Renal cortical epithelial cell (primary cell): ENCODE measurements at places on chromosomes 11 and 22. TPM values are rescaled to one million over a fixed set of nuclear protein-coding genes. Genes with fewer than 3 reads are reported as not detected.

DNA sequence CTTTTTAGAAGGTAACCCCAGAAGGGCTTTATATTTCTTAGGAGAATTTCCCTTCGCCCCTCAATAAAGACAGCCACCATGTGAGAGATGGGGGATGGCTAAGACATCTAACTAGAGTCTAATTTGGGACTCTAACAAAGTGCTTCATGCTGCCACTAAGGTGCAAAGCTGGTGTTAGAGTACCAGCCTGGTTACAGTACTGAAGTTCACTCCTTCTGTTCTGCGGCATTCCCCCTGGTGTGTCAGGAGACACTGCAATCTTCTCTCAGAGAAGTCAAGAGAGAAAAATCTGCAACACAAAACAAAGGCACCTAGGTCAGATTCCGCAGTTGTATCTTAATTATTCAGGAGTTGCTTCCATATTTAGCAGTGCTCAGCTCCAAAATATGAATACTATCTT is 603.0 kb upstream of the CADM1 start:
- no peak for DNase-seq

DNA sequence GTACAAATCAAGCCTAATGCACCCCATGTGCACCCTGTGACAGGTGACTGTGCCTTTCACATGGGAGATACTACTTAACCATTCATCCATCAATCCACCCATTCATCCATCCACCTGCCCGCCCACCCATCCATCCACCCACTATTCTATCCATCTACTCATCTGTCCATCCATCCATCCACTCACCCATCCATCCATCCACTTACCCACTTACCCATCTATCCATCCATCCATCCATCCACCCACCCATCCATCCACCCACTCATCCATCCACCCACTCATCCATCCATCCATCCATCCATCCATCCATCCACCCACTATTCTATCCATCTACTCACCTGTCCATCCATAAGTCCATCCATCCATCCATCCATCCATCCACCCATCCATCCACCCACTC is 7.5 kb downstream of the C11orf24 start:
- DNase-seq, result no peak

DNA sequence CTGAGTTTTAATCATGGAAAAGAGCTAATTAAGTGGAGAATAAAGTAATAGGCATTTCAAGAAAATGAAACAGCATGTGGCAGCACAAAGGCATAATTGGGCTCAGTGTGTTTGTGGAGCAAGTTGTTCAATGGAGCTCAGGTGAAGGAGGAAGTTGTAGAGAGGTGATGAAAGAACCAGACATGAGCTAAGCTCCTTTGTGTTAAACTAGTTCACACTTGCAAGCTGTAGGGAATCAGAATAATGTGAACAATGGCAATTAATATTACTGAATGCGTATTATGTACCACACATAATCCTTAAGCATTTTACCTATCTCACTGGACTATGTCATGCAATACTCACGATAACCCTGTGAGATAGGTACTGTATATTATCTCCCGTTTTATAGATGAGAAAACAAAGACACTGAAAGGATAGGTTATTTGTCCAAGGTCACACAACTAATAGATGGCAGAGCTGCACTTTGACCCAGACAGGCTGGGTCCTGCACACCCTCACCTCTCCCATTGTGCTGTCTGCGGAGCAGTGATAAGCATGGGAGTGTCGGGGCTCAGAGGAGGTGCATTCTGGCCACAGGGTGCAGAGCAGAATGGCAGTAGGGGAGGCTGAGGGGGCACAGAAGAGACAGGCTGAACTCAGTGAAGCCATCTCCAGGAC is 8.9 kb downstream of the OLFML1 start:
- DNase-seq, result no peak

- no peak for DNase-seq
Observed at GRCh38 chr22:25282671-25283561, 63.5 kb downstream of the CRYBB2 start.

GRCh38 chr11:16741473-16741872 is 3.0 kb downstream of the C11orf58 start:
- DNase-seq, result no peak

GRCh38 chr11:92595052-92595451 is 370.4 kb downstream of the FAT3 start:
- no peak for DNase-seq

DNA sequence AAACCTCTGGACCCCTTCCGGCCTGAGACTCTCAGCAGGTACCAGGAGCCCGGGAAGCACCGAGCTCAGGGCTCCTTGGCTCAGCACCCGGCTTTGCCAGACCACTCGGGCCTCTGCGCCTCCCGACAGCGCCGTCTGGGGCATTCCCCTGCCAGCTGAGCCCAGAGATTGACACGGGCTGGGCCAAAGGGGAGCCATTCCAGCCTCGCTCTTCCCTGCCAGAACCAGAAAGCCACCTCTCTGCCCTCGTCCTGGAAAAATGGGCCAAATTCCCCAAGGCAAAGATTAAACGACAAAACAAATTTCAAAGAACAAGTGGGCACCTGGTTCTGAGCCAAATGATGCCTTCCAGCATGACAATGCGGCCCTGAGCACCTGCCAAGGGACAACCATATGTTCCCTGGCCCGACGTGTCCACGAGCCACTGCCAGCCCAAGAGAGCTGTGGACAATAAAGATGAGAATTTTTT is 59.3 kb downstream of the CELSR1 start:
- no peak for DNase-seq

GRCh38 chr11:121936781-121937447 is 179.1 kb downstream of the BLID start:
- DNase-seq, result peak; percentile 8

GRCh38 chr22:23404689-23405365 is 175.3 kb downstream of the IGLL1 start:
- peak; percentile 24 for DNase-seq

DNA sequence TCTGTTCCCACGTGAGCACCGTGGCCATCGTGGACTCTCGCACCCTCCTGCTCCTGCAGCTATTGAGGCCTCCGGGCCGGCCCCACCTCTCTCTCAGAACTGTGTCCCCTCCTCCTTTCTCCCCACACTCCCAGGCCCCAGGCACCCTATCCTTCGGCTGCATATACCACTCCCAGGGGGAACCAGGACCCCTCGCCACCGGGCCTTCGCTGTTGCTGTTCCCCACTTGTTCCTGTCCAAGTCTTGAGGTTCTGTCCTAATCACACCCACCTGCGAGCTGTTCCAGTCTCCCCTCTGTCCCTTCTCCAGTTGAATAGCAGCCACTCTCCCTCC is 43.0 kb upstream of the CDON start:
- no peak for DNase-seq

DNA sequence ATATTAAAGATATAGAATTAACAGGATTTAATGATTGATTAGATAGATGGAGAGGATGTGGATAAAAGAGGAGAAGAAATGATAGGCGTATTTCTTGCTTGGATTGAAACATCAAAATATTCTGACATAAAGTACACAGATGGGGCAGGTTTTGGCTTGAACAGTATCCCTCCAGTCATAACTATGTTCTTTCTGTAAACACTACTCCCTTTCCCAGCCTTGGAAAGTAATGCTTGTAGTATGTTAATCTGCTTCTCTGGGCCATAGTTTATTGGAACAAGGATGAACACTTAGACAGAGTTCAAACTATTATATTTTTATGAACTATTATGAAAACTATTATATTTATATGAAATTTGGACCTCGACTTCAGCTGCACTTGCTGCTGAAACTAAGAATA is 419.2 kb downstream of the AASDHPPT start:
- no peak for DNase-seq

GRCh38 chr22:47034905-47035419 is 272.5 kb downstream of the TBC1D22A start:
- no peak for DNase-seq

- DNase-seq, result no peak
Observed at GRCh38 chr11:70482529-70482917, 84.2 kb downstream of the CTTN start.

GRCh38 chr11:70544067-70544773 is 145.9 kb downstream of the CTTN start:
- DNase-seq, result no peak

DNA sequence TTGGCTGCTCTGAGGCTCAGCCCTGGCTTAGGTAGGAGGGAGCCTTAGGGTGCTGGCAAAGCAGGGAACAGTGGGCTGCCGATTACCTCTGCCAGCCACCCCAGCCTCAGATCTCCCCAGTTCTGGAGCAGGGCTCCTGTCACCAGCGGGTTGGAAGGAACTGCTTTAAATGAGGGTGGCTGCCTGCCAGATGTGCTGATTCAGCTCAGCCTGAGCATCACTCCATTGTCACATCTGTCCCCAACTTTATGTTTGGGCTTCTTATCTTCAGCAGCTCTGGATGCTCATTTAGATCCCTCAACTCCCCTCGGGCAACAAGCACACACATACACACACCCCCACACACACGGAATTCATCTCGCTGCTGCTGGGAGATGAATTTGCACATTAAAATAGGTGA is 16.9 kb upstream of the ANKK1 start:
- DNase-seq, result no peak

DNA sequence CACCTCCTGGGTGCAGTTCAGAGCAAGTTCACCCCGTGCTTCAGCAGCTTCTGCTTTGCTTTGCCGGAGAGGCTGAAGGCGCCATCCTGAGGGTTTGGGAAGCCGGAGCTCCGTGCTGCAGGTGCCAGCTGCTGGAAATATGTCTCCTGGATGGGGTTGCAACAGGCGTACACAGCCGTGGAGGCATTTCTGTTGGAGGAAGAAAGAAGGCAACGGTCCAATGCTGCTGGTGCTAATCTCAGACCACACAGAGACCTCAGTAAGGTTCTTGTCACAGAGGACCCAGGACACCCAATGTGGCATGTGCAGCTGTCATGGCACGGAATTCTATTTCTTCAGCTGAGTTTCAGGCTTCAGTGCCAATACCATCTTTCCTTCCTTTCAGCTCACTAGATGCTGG is 24.2 kb downstream of the ASPHD2 start:
- DNase-seq, result no peak

DNA sequence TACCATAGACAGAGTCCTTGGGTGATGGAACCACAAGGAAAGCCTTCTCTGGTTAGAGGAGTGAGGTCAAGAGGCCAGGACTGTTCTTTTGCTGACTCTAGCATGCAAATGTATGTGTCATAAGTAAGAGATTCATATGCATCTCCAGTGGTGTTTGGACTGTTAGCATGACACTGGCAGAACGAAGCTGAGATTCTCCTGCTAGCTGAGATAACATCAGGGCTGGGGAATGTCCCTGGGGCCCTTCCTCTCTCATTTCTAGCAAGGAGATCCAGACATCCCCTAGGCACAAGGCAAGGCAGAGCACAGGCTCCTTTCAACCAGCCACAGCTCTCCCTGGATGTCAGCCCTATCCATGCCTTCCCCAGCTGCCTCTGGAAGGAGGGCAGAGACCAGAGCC is 711.3 kb downstream of the OPCML start:
- no peak for DNase-seq

DNA sequence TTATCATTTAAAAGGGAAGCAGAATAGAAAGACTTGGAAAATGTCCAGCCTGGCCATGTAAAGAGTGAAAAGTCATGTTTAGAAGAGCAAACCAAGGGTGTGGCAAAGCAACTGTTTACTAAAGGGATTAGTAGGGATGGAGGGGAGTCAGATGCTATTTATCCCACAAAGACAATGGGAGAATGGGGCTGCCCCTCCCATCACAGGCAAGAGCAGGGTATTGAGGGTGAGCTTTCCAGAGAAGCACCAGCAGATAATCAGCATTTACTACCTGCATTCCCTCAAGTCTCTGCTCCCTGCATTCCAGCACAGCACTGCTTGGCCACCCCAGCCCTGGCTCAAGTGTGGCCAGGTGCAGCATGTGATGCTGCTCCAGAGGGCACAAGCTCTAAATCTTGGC is 18.5 kb upstream of the QSER1 start:
- no peak for DNase-seq

GRCh38 chr22:44131412-44131811 is 49.3 kb upstream of the PARVG start:
- no peak for DNase-seq

DNA sequence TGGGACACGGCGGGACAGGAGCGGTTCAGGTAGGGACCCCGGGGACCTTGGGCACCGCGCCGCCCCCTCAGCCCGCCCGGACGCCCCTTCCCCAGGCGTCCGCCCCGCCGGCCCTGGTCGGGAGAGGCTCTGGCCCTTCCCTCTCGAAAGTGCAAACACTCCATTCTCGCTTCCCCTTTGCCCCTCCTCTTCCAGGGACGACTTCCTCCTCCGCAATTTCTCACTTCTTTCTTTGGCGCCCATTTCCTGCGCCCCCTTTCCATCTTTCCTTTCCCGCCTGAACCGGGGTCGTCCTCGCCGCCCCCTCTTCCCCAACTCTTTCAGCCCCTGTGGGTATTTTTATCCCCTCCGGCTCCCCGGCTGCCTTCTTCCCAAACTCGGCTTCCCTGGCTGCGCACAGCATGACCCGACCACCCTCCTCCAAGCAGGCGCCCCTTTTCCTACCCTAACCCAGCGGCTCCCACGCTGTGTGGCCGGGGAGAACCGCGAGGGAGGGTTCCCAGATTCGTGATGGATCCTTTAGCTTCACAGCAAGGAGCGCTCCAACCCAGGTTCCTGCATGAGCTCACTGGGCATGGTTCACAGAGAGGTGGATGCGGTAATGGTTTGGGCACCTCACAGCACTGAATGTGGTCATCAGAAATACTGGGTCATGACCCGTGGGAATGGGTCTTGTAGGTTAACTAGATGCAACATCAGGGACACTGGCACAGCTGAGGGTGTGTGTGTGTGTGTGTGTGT is 689 bp downstream of the RAB39A start:
- DNase-seq, result no peak

The ANGPTL5 gene
- not detected in 2 replicates for total RNA-seq

The DMC1 gene
- total RNA-seq, result 2.0 and 3.6 TPM in 2 replicates

The PNPLA3 gene
- total RNA-seq, result 0.80 and 3.0 TPM in 2 replicates

The JAML gene
- total RNA-seq, result not detected in 2 replicates

The LRRC32 gene
- total RNA-seq, result 0.17 and 5.6 TPM in 2 replicates

The CHRDL2 gene
- total RNA-seq, result not detected in 2 replicates

The ANKK1 gene
- total RNA-seq, result 0.15 TPM in 1 of 2 replicates, not detected in the other

The POTEH gene
- not detected in 2 replicates for total RNA-seq

The ACR gene
- not detected in 2 replicates for total RNA-seq

The MMP27 gene
- total RNA-seq, result not detected in 2 replicates
